NCI-H524 (cell line): ENCODE measurements at places on chromosomes 5 and 9.

- DNase-seq, result no peak
Measured at GRCh38 chr5:107373549-107374263, 297.0 kb downstream of the EFNA5 start.

DNA sequence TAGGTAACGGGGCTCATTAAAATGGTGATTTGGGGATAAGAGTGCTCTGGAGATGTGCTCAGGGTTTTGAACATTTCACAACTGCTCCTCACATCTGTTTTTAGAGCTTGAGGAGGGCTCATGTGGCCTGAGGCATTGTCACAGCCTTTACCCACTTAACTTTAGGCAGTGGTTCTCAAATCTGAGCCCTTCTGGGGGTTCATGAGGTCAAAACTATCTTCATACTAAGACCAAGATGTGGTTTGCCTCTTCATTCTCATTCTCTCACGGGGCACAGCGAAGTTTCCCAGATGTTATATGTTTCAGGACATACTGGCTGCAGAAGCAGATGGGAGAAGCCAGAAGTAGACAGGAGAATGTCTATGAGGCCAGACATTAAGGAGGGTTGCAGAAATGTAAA, 38.4 kb downstream of the STXBP1 start:
- no peak for DNase-seq

DNA sequence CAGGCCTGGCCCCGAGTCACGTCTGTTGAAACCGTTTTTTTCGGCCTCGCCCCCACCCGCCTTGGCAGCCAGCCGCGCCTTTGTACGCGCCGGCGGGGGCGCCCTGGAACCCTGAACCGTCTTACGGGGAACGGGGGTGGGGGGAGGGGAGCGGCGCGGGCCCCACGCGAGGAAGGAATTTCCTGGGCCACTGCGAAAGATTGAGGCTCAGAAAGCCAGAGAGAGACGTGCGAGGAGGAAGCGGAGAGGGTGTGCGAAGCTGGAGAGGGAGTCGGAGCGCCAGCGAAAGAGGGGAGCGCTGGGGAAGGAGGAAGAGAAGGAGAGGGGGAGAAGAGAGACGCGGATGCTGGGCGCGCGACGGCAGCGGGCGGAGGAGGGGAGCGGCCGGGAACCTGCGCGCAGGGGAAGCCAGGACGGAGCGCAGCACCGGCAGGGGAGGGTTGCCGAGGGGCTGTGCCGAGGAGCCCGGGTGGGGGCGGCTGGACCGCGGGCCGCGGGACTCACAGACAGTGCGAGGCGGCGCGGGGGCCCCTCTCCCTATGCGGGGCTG, 4.6 kb upstream of the PRDM12 start:
- peak; percentile 38 for DNase-seq

- DNase-seq, result peak; percentile 20
Measured at GRCh38 chr9:37650873-37651768, at the start of gene FRMPD1. TSS of gene FRMPD1 (plus strand) at chr9:37650954. CDS start at chr9:37692642, 41,688 bp downstream.

DNA sequence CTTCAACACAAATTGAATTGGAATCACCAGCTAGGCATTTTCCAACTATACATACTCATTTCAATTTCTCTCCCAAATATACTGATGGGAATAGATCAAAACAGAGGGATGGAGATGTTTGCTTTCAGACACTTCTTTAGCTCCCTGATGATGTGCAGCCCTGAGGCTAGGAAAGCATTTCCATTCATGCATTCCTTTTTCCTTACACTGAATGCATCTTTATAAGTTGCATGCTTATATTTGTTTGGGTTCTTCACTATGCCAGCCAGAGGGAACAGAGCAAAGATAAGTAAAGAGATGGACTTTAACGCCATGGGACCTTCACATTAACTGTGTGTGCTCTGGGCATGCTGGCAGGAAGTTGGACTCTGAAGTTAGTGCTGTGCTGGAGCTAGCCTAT, 696.5 kb upstream of the CDH9 start:
- DNase-seq, result no peak

- DNase-seq, result no peak
Measured at GRCh38 chr5:151338734-151339133, 8.6 kb downstream of the SLC36A2 start.

- DNase-seq, result no peak
Measured at GRCh38 chr9:104738452-104738851, 9.0 kb upstream of the NIPSNAP3A start.

DNA sequence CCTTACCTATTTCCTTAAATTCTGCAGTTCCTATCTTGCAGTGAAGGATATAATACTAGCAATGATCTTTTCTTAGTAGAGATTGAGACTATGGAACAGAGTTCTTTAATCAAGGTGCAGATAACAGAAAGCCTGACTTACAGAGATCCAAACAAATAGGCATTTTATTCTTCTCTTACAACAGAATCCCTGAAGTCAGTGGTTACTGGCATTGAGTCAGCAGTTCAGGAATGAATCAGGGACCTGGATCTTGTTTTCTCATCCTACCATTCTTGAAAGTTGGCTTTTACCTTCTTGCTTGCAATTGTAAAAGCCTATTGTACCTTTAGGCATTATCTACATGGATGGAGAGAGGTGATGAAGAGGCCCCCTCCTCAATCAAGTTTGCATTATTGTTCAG, 47.5 kb upstream of the TLE4 start:
- no peak for DNase-seq

- DNase-seq, result no peak
Measured at GRCh38 chr5:96509316-96509715, 76.3 kb upstream of the PCSK1 start.

GRCh38 chr9:131111854-131112311, 13.5 kb upstream of the NUP214 start:
- DNase-seq, result no peak

DNA sequence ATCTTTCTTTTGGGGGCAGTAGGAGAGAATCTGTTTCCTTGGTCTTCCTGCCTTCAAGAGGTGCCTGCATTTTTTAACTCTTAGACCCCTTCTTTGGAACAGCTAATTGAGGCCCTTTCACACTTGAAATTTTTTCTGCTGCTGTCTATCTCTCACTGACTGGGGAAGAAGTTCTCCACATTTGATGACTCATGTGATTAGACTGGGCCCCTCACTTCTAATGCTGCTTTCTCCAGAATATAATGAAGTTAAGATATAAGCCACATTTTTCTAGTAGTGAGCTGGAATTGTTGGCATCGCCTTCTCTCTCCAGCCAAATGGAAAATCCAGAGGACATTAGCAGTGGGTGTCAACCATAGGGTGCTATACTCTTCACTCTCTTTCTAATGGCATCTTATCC, 12.4 kb downstream of the ZNF474 start:
- no peak for DNase-seq

GRCh38 chr9:19154135-19154612, 26.9 kb upstream of the PLIN2 start:
- DNase-seq, result no peak

DNA sequence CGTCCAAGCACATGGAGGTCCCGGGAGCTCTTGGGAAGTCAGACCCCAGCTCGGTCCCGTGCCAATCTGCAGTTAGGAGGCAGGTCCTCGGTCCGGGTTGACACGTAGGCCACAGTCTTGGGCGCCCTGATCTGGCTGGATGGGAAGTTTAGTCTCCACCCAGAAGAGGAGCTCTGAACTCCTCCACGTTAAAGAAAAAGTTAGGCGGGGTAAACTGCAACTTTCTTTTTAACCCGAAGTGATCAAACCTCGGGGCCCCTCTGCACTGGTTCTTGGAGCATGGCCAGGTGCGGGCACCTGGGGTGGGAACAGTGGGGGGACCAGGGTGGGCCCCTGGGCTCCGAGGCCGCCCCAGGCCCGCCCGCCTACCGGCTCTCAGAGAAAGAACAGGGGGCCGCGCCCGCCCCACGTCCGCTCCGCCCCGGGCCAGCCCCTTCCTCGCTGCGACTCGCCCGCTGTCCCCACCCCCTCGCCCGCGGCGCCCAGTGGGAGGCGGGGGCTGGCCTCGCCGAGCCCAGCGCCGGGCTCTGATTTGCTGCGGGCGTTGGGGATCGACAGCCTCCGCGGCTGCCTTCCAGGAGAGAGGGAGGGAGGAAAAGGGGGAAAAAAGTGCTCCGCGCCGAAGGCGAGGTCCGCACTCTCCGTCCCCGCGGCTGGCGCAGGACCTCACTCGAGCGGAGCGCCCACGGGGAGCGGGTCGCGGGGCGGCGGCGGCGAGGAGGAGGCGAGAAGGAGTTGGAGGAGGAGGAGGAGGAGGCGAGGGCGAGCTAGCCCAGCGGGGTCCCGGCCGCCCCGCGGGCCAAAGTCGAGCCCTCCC, at the start of gene COL5A1:
Gene COL5A1 (plus strand): TSS at position 631 of the 817 bp plus-strand sequence. CDS start 385 bp downstream, outside the sequence.
- peak; percentile 81 for DNase-seq

DNA sequence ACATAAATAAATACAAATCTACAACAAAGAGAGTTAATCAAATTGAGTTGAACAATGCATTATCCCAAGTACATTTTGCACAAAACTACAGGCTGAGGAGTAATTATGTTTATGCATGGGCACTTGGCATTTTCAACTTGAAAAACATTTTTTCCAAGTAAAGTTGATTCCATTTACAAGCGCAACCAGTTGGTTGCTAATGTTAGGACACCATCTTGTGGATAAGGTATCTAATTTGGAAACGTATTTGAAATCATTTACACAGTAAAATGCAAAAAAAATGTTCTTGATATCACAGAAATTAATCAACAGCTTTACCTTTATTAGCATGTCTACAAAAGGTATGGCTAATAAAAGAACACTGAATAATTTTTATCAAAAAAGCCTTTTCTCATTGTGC, 18.8 kb downstream of the FTMT start:
- DNase-seq, result no peak

DNA sequence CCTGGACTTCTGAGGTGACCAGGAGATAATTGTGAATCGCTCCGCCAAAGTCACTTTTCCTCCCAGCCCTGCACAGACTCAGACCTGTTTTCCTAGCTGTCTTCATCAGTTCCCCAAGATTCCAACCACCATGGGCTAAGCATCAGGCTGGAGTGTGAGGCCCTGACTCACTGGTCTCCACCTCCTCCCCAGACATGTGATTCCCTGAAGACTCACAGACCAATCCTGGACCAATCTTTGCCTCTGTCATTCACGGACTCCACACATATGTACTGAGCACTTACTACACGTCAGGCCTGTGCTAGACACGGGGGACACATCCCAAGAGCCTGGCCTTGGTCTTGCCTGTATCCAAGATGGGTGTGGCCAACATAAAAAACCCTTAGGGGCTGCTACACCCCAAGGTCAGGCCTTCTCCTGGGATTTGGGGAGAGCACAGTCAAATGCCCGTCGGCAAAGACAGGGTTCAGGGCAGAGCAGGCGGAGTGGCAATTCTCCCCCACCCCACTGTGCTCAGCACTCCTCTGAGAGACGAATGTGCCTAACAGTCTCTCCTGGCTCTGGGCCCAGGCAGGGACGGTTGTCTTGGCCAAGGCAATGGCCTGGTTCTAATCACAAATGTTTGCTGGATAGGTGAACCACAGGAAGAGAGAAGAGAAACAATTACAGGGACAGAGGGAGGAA, 11.9 kb downstream of the EEIG1 start:
- DNase-seq, result no peak

GRCh38 chr5:33438996-33439395, 1.8 kb upstream of the TARS1 start:
- no peak for DNase-seq

DNA sequence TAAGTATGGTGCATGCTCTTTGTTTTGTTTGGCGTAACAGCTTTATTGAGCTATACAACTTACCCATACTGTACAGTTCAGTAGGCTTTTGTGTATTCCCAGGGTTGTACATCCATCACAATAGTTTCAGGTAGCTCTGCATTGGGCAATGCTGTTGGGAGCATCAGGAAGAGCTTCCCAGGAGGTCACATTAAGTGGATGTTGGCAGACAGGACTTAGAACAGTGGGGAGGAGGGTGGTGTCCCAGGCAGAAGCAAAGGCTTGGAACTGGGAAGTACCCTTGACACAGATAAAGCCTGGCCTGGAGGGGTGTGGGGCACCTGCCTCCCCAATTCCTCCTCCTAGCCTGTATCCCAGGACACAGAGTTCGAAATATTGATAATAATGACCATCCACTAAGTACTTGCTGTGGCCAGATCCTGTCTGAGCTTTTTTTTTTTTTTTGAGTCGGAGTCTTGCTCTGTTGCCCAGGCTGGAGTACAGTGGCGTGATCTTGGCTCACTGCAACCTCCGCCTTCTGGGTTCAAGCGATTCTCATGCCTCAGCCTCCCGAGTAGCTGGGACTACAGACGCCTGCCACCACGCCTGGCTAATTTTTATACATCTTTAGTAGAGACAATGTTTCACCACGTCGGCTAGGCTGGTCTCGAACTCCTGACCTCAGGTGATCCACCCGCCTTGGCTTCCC, 1.3 kb downstream of the BBLN start:
- no peak for DNase-seq

- DNase-seq, result no peak
Measured at GRCh38 chr9:3887221-3887653, 361.4 kb upstream of the RFX3 start.
